ENCODE measurements at places on chromosomes 11 and 22. TPM values are rescaled to one million over a fixed set of nuclear protein-coding genes. Genes with fewer than 3 reads are reported as not detected.
A peak's percentile ranks its signal among the peaks of the same experiment; 100 is the strongest.

The OR52H1 gene
- total RNA-seq = not detected

GRCh38 chr11:57424137-57424791 lies 2.7 kb downstream of the SLC43A3 start:
- H3K4me1 ChIP-seq = peaks cover 1% of the 10 kb centered on the region
- H3K27ac ChIP-seq = no peak overlapping the region
- DNase-seq = no peak
- peaks cover 4% of the 10 kb centered on the region for H3K27me3 ChIP-seq
- no peak overlapping the region for H3K4me3 ChIP-seq
- no peaks in the 10 kb centered on the region for H3K36me3 ChIP-seq

The CRYBB2 gene
- not detected for total RNA-seq

DNA sequence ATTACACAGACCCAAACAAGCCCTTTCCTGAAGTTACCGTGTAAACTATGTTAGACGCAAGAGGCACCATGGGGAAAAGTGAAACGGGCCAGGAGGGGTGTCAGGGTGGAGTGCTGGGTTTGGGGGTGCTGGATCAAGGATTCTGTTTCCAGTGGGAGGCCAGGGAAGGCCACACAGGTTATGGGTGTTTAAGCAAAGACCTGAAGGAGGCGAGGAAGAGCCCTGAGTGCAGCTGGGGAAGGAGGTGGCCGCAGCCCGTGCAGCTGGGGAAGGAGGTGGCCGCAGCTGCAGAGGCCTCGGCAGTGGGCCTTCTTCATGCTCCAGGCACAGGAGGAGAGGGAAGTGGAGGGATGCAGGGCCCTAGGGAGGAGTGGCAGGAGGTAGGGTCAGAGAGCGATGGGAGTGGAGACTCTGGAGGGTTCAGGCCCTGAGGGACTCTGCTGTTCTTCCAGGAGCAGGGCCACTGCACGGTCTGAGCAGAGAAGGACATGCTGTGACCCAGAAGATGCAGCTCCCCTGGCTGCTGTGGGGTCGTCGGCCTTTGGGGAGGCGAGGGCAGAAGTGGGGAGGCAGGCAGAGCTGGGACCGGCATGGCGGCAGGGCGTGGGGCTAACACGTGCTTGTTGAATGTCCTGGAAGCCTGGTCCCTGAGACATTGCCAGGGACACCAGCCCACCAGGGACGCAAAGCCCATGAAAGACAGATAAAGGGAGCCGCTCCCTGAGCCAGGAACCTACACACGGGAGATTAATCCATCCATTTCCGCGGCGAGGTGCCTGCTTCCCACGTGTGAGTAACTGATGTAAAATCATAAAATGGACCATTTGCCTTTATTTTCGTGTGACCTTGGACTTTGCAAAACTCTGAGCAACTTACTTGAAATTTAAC lies 1049.1 kb downstream of the BRD1 start:
- H3K4me1 ChIP-seq = no peaks in the 10 kb centered on the region
- peaks cover 2% of the 10 kb centered on the region for H3K27me3 ChIP-seq
- H3K36me3 ChIP-seq = peaks cover 15% of the 10 kb centered on the region
- DNase-seq = no peak
- H3K27ac ChIP-seq = no peak overlapping the region
- no peak overlapping the region for H3K4me3 ChIP-seq

- no peaks in the 10 kb centered on the region for H3K4me1 ChIP-seq
- no peak overlapping the region for H3K4me3 ChIP-seq
- H3K27me3 ChIP-seq = peaks cover 1% of the 10 kb centered on the region
- H3K36me3 ChIP-seq = no peaks in the 10 kb centered on the region
- H3K27ac ChIP-seq = no peak overlapping the region
Measured at GRCh38 chr11:130411223-130411622, 17.2 kb downstream of the ADAMTS8 start.

The APOL5 gene
- not detected for total RNA-seq

The RBFOX2 gene
- 380 TPM for total RNA-seq

GRCh38 chr11:96038046-96038445 lies 114.1 kb upstream of the MTMR2 start:
- H3K27me3 ChIP-seq = no peaks in the 10 kb centered on the region
- no peak overlapping the region for H3K27ac ChIP-seq
- H3K4me3 ChIP-seq = no peak overlapping the region
- H3K36me3 ChIP-seq = no peaks in the 10 kb centered on the region
- no peak for DNase-seq

DNA sequence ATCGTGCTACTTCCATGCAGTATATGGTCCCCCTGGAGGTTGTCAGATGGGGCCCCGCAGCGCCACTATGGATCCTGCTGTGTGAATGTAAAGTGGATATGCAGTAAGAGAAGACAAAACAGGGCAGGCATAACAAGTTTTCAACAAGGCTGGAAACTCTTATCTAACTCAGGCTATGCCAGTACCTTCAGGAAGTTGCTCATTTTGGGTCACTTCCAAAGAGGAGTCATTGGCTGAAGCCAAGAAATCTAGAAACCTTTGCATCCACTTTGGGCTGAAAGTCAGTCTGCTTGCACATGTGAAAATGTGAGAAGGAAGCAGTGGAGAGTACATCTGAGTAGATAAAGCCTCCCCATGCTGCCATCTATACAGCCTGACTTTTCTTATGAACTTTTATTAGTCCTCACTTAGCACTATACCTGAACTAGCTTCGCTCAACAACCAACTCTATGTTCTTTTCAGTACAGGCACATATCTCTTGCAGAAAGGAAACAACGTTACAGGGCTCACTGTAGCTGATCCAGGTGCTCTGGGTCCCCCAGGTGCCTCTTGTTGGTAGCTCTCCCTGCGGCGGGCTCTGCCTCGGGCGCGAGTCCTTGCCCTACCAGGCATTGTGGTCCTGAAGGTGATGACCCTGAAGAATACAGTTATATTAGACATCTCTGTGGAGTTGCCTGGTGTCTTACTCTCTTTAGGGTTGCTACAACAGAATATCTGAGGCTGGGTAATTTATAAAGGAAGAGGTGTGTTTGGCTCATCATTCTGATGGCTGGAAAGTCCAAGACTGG lies 12.4 kb downstream of the PIWIL3 start:
- no peaks in the 10 kb centered on the region for H3K27me3 ChIP-seq
- no peaks in the 10 kb centered on the region for H3K4me1 ChIP-seq
- no peak overlapping the region for H3K27ac ChIP-seq
- no peak overlapping the region for H3K4me3 ChIP-seq
- DNase-seq = no peak

GRCh38 chr22:39353346-39353745 lies 3.6 kb downstream of the SYNGR1 start:
- H3K27ac ChIP-seq = peak overlapping the region; percentile 23
- H3K36me3 ChIP-seq = no peaks in the 10 kb centered on the region
- peaks cover 4% of the 10 kb centered on the region for H3K27me3 ChIP-seq
- DNase-seq = no peak

The FOLR3 gene
- not detected for total RNA-seq

GRCh38 chr22:24310969-24311368 lies 40.3 kb downstream of the SPECC1L start:
- H3K36me3 ChIP-seq = peaks cover 17% of the 10 kb centered on the region
- peaks cover 11% of the 10 kb centered on the region for H3K4me1 ChIP-seq
- DNase-seq = no peak
- H3K4me3 ChIP-seq = no peak overlapping the region

The ARHGAP8 gene
- total RNA-seq = 0.59 TPM

GRCh38 chr11:6574816-6575715 lies 28.4 kb downstream of the RRP8 start:
- no peak overlapping the region for H3K4me3 ChIP-seq
- H3K27ac ChIP-seq = no peak overlapping the region
- H3K27me3 ChIP-seq = no peaks in the 10 kb centered on the region
- H3K36me3 ChIP-seq = no peaks in the 10 kb centered on the region
- H3K4me1 ChIP-seq = peaks cover 1% of the 10 kb centered on the region
- DNase-seq = no peak

- peak overlapping the region; percentile 60 for H3K27ac ChIP-seq
- peaks cover 5% of the 10 kb centered on the region for H3K36me3 ChIP-seq
- DNase-seq = no peak
Measured at GRCh38 chr22:19143967-19144400, 467 bp downstream of the ESS2 start.

All from glutamatergic neuron (in vitro differentiated cells).